ENCODE measurements at places on chromosomes 13 and 19.

GRCh38 chr13:106225126-106225525 is 310.3 kb downstream of the EFNB2 start:
- no peak for DNase-seq

GRCh38 chr13:46178143-46178542 is 3.8 kb downstream of the LCP1 start:
- DNase-seq = no peak

DNA sequence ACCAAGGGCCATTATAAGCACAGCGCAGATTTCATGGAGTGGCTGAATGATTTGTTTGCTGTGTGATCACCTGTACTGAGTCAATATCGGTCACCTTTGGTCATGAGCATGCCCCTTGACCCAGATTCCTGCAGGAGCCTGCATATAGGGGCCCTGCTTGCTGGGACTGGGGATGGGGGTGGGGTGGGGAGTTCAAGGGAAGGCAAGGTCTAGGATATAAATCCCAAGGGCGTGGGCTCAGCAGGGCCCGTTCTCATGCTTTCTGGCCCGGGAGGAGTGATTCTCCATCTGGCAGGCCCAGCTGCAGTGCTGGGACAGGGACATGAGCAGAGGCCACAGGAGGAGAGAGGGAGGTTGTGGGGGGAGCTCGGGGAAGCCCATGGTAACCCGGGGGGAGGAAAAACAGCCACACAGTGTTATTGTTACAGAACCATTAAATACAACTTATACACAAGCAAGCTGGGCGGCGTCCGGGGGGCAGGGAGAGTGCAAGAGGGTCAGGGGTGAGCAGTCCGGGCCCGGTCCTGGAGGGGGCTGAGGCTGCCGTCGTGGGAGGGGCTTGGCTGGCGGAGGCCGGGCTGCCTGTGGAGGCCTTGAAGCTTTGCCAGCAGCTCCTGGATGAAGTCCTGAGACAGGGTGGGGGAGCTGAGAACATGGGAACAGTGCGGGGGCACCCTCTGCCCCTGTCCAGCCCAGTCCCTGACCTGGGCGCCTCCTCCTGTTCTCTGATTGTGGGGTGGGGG is 5.2 kb downstream of the PPP1R14A start:
- DNase-seq = no peak

DNA sequence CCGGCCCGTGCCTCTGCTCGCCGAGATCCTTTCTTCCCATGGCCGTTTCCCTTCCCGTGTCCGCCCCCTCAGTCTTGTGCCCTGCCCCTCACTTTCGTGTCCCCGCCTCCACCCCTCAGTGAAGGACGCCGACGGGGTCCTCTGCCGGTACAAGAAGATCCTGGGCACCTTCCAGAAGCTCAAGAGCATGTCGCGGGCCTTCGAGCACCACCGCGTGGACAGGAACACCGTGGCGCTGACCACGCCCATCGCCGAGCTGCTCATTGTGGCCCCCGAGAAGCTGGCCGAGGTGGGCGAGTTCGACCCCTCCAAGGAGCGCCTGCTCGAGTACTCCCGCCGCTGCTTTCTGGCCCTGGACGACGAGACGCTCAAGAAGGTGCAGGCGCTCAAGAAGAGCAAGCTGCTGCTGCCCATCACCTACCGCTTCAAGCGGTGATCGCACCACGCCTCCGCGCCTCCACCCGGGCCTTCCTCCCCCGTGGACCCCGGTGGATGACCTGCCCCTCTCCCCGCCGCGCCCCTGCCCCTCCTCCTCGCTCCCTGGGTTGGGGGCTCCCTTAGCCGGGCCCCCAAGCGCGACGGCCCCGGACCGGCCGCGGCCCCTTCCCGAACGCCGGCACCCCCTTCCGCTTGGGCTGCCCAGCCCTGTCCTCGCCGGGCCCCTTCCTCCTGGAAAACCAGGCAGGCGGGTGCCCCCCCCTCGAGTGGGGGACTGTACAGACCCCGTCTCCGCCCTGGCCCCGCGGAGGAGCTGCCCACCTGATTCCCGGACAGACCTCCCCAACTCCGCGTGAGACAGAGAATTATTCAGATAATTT is 2.3 kb upstream of the U2AF2 start:
- DNase-seq = no peak

GRCh38 chr19:13865571-13866462 is 11.1 kb upstream of the NANOS3 start:
- DNase-seq = no peak

DNA sequence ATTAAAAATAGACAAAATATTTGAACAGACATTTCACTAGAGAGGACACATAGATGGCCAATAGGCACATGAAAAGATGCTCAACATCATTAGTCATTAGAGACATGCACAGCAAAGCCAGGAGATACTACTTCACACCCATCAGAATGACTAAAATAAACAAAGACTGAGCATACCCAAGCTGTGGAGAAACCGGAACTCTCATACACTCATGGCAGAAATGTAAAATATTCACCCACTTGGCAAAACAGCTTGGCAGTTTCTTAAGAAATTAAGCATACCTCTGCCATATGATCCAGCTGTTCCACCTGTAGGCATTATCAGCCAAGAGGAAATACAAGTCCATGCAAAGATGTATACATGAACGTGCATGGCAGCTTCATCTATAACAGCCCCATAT is 213.4 kb downstream of the TSHZ3 start:
- DNase-seq = no peak

DNA sequence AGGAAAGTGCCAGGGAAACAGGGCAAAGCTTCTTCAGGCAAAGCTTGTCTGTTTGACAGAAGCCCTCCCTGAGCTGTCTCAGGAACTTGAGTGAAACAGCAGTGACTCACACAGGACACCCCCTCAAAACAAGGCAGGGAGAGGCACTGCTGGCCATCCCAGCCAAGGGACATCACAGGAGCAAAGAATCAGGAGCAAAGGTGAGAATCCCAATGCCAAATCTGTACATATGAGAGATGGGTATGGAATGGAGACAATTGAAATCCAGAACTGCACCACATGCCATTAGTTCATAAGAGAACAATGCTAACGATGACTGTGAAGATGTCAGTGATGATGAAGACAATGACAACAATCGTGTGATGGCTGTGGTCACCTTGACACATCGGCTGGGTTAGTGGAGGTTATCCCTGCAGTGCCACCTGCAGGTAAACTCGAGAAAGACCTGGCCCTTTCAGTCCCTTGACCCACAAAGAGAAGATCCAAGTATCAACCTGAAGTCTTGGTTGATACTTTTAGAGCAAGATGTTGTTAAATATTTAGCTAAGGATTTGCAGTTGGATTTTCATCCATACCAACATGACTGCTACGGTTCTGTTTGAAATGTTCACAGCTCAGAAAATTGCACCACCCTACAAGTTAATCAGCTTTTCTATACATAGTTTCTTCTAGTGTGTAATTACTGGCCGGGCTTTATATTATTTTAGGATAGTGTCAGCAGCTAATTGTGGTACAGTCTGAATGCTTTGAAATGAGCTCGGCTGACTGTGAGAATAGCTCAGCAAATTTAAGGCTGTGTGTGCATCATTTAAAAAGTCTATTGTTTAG is 42.0 kb upstream of the IPO5 start:
- DNase-seq = no peak

DNA sequence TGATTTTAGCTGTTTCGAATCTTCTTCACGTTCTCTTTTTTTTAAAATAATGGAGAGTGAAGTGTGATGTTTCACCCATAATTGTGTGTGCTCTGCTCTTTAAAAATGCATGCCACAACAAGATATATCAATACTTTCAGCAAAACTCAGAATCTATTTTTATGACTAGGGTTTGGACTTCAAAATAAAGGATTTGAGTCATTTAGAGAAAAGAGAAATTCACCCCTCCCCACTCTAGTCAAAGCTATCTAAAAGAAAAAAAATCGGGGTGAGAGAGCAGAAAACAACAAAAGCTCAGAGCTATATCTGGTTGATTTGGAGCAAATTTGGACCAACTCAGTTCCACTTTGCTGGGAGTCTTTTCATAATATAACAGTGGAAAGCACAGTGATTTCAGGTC is 244.5 kb downstream of the DNAJC15 start:
- DNase-seq = no peak

GRCh38 chr13:26007261-26008125 is 44.3 kb downstream of the SHISA2 start:
- DNase-seq = no peak

DNA sequence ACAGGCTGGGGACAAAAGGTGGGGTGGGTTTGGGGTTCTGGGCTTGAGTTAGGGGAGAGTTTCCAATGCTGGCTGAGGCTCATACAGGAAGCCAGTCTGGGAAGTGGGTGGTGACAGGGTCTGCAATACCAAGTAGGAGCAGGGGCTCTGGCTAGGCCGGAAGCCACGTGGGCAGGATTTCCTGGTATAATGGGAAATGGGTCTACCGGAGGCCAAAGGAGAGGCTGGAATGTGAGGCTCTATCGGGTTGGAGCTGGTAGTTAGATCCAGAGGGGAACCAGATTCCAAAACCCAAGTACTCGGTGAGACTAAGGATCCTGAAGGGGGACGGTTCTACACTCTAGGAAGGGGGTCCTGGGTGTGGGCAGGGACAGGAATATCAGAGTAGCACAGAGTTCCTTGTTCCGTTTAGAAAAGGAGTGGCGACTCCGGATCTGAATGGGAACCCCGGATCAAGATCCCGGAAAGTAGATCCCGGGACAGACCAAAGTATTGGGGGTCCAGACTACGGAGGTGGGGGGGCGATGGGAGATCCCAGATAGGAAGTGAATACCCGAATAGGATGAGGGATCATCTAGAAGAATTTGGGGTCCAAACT is 802 bp downstream of the CDC37 start:
- no peak for DNase-seq

DNA sequence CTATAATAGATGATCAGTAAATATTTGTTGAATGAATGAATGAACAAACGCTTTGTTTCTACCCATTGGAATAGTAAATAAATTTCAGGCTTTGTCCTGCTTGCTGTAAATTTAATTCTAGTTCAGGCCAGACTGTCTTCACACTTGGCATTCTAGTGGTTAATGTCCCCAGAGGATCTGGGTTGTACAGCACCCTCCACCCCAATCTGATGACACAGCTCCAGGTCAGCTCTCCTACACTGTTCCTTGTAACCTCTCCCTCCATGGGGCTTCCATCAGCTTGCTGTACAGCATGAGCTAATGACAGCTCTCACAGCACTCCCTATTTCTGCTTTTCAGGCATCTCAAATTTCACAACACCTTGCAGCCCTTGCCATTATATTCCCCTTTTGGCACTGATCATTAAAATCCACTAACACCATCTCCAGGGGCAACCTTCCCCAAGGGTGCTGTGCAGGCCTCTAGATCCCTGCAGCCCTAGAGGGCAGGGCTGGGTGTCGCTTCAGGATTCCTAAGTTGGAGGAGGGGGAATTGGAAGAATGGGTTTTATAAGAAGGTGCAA is 12.7 kb upstream of the KL start:
- DNase-seq = no peak

DNA sequence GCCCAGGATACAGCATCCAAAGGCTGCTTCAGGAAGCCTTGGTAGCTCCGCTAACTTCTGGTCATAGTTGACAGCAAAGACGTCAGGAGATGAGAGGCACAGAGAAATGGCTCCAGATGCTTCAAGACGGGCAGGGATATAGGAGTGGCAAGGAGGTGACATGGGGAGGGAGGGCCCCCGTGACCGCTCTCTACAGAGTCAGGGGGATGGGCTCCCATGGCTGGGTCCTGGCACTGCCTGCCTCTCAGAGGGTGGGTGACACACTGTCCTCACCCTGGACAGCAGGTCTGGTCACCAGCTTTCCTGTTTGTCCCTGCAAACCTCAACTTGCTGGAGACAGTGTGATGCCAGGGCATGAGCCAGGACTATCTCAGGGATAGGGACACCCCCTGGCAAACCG is 10.3 kb upstream of the ZNF14 start:
- DNase-seq = no peak

- DNase-seq = no peak
These were observed 26.5 kb downstream of the RANBP3 start for GRCh38 chr19:5951338-5951861.

- DNase-seq = no peak
These were observed 77.9 kb downstream of the CACNA1A start for GRCh38 chr19:13428352-13428751.

GRCh38 chr19:19580418-19580817 is 38.1 kb downstream of the PBX4 start:
- no peak for DNase-seq

GRCh38 chr19:35733180-35734125 is 8.8 kb downstream of the IGFLR1 start:
- DNase-seq = no peak

GRCh38 chr13:77460195-77460594 is 75.3 kb upstream of the SCEL start:
- DNase-seq = no peak

GRCh38 chr19:29549105-29550070 is 23.6 kb downstream of the VSTM2B start:
- DNase-seq = no peak

GRCh38 chr13:29284726-29285125 is 310.8 kb downstream of the SLC7A1 start:
- no peak for DNase-seq

- no peak for DNase-seq
These were observed 25.9 kb downstream of the ARHGAP35 start for GRCh38 chr19:46886546-46887239.

DNA sequence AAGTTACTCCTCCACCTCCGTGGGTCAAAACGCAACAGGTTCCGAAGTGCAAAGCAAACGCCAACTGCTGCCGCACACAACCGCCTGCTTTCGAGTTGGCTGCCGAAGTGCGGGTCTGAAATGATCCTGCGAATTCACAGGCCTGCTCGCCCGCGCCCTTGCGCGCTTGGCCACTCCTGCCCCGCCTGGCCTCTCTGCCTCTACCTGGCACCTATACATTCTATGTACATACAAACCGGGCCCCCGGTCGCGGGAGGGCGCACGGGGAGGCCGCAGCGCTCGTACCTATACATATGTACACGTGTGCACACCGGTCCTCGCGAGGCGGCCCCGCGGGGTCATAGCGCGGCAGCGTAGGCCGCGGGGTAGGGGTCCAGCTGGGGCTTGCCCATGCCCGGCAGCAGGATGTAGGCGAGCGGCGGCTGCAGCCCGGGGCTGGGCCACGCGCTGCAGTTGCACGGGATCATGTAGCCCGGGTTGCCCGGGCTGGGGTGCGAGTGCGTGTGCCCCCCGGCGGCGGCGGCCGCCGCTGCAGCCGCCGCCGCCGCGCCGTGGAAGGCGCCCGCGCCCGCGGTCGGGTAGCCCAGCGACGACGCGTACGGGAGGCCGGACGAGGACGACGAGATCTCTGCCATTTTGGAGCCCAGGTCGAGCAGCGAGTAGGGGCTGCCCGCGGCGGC is 1.3 kb downstream of the SOX21 start:
- no peak for DNase-seq

- no peak for DNase-seq
These were observed 476 bp downstream of the C2CD4C start for GRCh38 chr19:408441-408901.

GRCh38 chr13:41008349-41008980 is 10.7 kb downstream of the ELF1 start:
- no peak for DNase-seq

- DNase-seq = no peak
These were observed 590.8 kb downstream of the LMO7 start for GRCh38 chr13:76226941-76227340.

DNA sequence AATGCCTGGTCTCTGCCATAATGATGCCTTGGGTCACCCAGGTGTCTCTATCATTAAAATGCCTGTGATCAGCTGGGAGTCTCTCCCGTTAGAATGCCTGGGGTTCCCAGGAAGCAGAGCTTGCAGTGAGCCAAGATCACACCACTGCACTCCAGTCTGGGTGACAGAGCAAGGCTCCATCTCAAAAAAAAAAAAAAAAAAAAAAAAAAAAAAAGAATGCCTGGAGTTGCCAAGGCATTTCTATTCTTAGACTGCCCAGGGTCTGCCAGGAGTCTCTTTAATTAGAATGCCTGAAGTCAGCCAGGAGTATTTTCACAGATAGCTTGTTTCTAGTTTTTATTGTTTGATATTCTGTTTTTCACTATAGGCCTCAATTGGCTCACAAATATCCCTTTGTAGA is 1552.5 kb downstream of the UQCRFS1 start:
- no peak for DNase-seq
